ENCODE measurements at places on chromosomes 3 and 15.
A peak's percentile ranks its signal among the peaks of the same experiment; 100 is the strongest.

DNA sequence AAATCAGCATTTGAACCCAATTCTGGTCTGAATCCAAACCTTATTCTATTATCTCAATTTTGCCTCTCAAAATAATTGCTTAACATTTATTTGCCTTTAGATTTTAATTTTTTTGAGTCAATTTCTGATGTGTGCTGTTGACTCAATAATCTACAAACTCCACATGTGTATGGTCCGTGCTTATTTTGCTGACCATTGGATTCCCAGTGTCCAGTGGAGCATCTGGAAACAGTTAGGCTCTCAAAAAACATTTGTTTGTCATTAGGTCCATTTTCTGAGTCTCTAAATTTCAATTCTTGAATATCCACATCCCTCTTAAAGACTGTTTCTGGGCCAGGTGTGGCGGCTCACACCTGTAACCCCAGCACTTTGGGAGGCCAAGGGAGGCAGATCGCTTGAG, 19.2 kb upstream of the MYZAP start:
- no peak for DNase-seq

GRCh38 chr15:45640616-45641015, 5.8 kb downstream of the SQOR start:
- no peak for DNase-seq

GRCh38 chr3:179265092-179265491, 14.2 kb upstream of the KCNMB3 start:
- DNase-seq: no peak

- peak; percentile 41 for DNase-seq
Measured at GRCh38 chr15:92091155-92091734, 237.7 kb downstream of the SLCO3A1 start.

- no peak for DNase-seq
Measured at GRCh38 chr3:66297900-66298299, 77.1 kb downstream of the SLC25A26 start.

DNA sequence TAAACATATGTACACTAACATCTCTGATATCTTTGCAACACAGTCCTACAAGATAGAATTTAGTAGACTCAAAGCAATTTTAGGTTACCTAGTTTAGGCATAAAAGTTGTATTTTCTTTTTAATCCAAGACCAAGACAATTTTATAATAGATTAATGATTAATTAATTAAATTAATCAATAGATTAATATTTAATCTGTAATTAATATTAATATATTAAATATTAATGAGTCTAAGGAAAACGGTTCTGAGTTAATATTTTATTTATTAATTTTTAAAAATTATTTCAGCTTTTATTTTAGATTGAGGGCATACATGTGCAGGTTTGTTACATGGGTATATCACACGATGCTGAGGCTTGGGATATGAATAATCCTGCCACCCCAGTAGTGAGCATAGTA, 49.0 kb downstream of the EHHADH start:
- no peak for DNase-seq

DNA sequence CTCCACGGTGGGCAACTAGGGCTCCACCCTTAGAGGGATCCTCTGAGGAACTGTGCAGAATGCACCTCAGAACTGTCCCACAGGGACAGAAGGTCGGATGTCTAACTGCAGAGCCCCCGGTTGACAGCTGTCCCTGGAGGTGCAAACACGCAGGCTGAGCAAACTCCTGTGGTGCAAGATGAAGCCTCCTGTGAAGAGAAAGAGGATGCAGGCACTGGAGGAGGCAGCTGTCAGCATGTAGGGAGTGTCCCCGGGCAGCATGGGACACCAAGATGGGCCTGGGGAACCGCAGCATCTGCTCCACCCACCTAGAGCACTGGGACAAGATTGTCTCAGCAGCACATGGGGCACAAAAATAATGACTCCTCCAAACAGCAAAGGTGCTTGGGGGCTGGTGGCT, 258.9 kb downstream of the ABHD5 start:
- no peak for DNase-seq

- DNase-seq: no peak
Measured at GRCh38 chr3:42963269-42963668, 15.8 kb upstream of the GASK1A start.

GRCh38 chr3:52393131-52393807, 51.6 kb downstream of the SEMA3G start:
- no peak for DNase-seq

- DNase-seq: no peak
Measured at GRCh38 chr15:57059026-57059660, 140.7 kb downstream of the TCF12 start.

GRCh38 chr15:99618941-99619411, 53.2 kb downstream of the MEF2A start:
- DNase-seq: no peak

DNA sequence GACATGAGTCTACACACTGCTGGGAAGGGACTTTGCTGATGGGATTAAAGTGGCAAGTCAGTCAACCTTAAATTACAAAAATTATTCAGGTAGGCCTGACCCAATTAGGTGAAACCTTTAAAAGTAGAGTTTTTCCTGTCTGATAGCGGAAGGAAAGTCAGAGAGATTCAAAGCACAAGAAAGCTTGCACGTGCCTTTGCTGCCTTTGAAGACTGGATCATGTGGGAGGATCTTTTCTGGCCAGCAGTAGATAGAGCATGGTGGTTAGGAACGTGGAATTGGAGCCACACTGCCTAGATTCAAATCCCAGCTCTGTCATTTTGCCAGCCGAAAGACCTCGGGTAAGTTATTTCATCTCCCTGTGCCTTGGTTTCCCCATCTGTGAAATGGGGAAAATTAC, 265.8 kb upstream of the PROK2 start:
- no peak for DNase-seq

GRCh38 chr15:74892313-74892712, 2.5 kb downstream of the MPI start:
- no peak for DNase-seq

- DNase-seq: no peak
Measured at GRCh38 chr3:150407808-150408220, 284 bp upstream of the TSC22D2 start.

DNA sequence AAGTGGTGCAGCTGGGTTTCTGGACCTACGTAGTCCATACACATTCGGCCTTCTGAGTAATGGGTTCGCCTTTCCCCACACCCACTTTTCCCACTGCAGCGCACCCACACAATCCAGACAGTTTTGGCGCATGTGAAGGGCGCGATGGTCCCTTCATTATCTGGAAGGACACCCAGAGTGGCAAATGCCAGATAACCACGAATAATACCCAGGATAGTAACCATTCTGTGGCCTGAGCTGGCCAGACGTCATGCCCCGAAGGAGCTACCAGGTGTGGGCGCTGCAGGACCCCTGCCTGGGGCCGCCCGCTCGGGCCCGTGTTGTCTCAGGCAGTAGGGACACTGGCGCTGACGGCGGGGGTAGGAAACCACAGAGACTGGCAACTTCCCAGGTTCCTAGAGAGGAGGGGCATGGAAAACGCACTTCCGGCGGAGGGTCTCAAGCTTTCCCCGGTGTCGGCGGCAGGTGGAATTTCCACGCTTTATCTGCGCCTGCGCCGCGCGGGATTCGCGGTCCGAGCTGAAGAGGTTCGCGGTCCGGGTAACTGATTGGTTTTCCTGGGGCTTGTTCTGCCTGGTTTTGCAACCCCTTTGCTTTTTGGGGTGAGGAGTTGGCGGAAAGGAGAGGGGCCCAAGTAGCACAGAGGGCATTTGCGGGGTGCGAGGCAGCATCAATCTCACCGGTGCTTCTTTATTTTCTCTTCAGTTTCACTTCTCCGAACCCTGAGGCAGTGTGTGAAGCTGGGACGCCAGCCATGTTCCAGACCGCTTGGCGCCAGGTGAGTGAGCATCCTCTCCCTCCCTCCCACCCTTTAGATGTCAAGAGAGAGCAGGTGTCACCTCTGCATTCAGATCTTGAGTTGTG, at the start of gene ZNF620:
Gene ZNF620 (plus strand): TSS at position 441 of the 864 bp plus-strand sequence. CDS start 314 bp downstream, at position 755.
- DNase-seq: peak; percentile 54

GRCh38 chr3:111785034-111785433, 74.0 kb upstream of the PHLDB2 start:
- no peak for DNase-seq

DNA sequence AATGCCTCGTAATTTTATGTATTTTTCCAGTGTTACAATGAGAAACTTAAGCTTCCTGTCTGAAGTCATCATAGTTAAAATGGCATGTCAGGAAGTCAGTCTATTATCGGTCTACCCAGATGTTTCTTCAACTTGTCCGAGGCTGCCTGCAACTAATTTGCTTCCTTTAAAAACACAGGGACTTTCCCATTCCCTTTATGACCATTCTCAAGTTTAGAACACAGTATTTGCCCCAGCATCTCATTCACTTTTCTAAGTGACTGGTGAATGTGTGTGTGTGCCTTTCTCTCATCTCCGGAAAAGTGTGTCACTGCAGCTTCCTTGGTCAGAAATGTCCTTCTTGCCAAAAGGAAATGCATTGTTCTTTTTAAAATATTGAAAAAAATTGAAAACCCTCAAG, 466.6 kb downstream of the RAP2B start:
- no peak for DNase-seq

GRCh38 chr15:39665629-39666250, 84.9 kb downstream of the THBS1 start:
- no peak for DNase-seq

DNA sequence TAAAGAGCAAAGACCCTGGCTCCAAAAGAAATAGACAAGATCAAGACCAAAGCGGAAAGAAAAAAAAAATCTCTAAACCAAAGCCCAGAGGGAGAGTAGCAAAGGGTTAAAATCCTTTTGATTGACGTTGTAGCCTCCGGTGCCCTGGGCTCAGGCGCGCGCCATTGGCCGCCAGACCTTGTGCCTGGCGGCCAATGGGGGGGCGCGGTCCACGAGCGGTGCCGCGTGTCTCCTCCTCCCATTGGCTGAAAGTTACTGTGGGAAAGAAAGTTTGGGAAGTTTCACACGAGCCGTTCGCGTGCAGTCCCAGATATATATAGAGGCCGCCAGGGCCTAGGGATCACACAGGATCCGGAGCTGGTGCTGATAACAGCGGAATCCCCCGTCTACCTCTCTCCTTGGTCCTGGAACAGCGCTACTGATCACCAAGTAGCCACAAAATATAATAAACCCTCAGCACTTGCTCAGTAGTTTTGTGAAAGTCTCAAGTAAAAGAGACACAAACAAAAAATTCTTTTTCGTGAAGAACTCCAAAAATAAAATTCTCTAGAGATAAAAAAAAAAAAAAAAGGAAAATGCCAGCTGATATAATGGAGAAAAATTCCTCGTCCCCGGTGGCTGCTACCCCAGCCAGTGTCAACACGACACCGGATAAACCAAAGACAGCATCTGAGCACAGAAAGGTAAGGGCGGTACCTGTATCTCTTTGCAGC, at the start of gene HES1:
Gene HES1 (plus strand): TSS at position 343 of the 713 bp plus-strand sequence. CDS start 233 bp downstream, at position 576.
- DNase-seq: peak; percentile 93

GRCh38 chr3:45259133-45259532, 33.0 kb upstream of the TMEM158 start:
- DNase-seq: no peak

DNA sequence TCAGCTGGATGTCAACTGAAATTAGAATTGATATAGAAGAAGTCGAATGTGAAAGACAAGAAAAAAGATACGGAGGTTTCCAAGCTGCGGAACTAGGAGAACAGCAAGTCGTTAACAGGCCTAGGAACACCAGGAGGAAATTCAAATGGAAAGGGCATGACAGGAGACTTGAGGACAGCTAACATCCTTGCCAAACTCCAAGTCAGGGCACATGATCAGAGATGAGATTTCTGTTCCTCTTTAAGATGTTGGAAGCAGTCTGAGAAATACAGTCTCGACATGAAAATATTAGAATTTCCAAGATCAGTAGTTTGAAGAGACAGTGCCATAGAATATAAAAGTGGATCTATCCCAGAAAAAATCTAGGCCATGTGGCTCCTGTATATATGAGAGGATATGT, 5.0 kb downstream of the MYO5A start:
- DNase-seq: no peak

DNA sequence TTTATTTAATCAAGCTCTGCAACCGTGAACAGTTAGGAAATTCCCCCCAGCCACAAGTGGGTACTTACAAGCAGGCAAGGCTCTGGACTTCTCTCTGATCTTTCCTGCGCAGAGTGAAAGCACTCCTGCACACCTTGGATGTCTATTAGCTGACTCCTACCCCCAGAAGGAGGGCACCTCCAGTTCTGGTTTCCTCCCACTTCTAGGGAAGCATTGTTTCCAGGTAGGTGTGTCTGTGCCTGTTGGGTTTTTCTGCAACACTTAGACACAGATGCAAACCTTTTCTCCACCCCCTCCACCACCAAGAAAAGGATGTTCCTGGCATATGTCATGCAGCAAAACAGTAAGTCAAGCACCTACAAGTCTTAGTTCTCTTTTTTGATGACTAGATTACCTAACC, at the start of gene ZBED2:
Gene ZBED2 (minus strand): TSS at position 115 of the 400 bp plus-strand sequence. CDS start 1,145 bp downstream, outside the sequence.
- DNase-seq: no peak

GRCh38 chr3:61673651-61674050, 112.3 kb downstream of the PTPRG start:
- no peak for DNase-seq

DNA sequence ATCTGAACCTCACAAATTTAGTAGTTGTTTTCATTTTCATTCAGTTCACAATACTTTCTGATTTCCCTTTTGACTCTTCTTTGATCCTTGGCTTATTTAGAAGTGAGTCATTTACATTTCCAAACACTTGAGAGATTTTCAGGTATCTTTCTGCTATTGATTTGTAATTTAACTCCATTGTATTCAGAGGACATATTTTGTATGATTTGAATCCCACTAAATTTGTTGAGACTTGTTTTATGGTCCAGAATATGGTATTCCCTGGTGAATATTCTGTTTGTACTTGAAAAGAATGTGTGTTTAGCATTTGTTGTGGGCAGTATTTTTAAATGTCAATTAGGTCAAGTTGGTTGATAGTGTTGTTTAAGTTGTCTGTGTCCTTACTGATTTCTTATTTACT, 29.6 kb downstream of the FAN1 start:
- no peak for DNase-seq

DNA sequence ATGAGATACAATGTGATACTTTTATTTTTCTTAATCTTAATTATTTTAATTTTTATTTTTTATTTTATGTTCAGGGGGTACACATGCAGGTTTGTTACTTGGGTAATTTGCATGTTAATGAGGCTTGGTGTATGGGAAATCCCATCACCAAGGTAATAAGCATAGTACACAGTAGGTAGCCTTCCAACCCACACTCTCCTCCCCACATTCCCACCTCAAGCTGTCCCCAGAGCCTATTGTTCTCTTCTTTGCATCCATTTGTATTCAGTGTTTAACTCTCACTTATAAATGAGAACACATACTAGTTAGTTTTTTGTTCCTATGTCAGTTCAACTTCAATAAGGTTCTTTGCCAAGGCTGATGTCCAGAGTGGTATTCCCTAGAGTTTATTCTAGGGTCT, 1375.4 kb downstream of the NSUN3 start:
- no peak for DNase-seq

DNA sequence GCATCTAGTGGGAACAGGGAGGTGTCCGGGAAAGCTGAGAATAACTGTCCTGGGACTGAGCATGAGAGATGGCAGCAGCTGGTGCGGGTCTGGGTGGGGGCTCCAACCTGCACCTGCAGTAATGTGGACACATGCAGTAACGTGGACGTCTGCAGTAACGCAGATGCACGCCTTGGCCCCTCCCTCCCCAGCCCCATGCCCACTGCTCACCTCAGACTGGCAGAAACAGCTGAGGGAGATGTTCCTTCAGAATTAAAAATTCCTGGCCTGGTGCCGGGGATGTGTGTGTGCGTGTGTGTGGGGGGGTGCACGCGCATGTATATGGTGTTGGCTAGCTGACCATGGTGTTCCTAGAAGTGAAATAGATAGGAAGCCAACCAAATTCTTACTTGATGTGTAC, 86.7 kb upstream of the OXTR start:
- no peak for DNase-seq

GRCh38 chr15:51267051-51267702, 71.2 kb downstream of the CYP19A1 start:
- no peak for DNase-seq

- DNase-seq: no peak
Measured at GRCh38 chr15:58311556-58311955, 120.2 kb upstream of the LIPC start.
